ENCODE measurements at places on chromosomes 4 and X.

DNA sequence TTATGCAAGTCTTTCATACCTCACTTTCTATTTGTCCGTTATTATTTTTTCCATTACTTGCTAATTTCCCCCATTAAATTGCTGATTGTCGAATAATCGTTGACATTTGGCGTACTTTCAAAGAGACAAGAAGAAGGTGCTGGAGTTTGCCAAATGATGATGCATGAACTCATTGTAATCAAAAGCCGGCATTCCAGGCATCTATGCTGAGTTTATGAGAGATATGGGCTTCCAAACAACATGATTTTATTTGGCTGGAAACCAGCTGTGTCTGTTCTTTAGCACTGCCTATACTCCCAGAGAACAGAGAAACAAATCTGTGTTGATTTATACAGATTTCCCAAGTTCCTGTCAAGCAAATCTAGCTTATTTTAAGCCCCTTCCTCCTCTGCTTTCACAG is 80.8 kb upstream of the RPS6KA3 start:
- DNase-seq, result no peak

GRCh38 chrX:97638621-97639020 is 754.9 kb downstream of the RPA4 start:
- no peak for DNase-seq

GRCh38 chr4:83276299-83277040 is 8.1 kb downstream of the COQ2 start:
- no peak for DNase-seq

DNA sequence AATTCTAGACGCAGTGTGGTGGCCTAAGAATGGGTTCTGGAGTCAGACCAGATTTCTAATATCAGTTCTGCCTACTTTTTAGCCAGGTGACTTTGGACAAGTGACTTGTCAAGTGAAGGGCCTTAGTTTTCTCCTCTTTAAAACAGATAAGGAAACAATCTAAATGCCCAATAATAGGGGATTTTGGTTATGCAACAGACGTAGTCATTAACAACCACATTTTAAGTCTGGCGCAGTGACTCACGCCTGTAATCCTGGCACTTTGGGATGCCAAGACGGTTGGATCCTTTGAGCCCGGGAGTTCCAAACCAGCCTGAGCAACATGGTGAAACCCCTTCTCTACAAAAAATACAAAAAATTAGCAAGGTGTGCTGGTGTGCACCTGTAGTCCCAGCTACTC is 2.1 kb upstream of the ZMYM3 start:
- DNase-seq, result no peak
